ENCODE measurements at places on chromosomes 2 and 18.

GRCh38 chr2:184444217-184444616, 154.1 kb upstream of the ZNF804A start:
- DNase-seq, result no peak

DNA sequence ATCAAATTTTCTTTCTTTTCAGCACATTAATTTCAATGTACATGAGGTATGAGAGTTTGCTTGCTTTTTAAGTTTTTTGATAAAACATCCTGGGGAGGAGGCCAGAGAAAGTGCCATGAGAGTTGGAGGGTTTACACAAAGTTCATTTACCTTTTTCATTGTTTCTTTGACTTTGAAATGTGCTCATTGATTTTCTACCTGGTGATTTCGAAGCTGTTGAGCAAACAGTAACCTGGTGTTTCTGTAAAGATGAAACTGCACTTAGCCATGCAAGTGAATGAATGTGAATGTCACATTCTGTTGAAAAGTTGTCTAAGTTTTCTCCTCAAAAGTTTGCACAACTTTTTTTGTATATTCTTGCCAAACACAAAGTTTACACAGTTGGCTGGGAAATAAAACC, 797.0 kb downstream of the METTL4 start:
- DNase-seq, result no peak

DNA sequence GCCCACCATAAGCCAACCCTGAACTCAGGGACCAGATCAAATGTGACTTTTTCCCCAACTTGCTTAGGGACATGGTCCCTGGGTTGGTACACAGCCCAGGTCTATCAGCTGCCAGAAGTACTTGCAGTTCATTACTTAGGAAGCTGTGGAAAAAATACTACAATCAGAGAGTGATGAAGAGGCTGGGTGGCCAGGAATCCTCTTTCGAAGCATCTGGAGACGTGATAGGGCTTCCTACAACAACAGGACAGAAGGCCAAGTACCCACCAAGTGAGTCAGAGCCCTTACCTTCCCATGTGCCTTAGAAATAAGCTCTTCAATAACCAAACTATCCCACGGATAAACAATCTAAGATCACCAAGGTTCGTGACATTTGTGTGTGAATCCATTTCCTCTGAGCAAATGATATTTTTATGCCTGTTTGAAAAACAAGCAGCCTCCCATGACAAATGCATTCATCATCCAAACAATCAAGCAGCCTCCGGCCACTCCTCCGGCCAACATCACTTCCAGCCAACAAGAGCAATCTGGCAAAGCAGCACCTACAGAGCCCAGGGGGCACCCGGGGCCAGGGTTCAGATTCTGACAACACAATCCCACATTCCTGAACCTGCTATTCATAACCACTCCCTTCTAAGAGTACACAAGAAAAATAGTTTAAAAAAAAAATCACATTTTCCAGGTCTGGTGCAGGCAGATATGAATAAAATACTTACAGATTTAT, 26.4 kb downstream of the TBC1D8 start:
- no peak for DNase-seq

DNA sequence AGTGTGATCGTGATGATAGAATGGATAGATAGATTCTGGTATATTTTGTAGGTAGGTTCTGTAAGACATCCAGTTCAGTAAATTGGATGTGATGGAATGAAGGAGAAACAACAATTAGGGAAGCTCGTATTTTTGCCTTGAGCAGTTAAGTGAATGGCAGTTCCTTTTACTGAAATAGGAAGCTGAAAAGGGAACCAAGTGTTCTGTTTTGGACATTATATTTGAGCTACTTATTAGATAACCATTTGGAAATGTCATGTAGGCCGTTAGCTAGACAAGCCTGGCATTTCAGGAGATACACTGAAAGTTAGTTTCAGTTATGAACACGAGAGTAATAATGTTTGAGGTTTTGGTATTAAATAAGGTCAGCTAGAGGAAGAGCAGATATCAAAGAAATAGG, 41.5 kb downstream of the MARCHF7 start:
- DNase-seq, result no peak

DNA sequence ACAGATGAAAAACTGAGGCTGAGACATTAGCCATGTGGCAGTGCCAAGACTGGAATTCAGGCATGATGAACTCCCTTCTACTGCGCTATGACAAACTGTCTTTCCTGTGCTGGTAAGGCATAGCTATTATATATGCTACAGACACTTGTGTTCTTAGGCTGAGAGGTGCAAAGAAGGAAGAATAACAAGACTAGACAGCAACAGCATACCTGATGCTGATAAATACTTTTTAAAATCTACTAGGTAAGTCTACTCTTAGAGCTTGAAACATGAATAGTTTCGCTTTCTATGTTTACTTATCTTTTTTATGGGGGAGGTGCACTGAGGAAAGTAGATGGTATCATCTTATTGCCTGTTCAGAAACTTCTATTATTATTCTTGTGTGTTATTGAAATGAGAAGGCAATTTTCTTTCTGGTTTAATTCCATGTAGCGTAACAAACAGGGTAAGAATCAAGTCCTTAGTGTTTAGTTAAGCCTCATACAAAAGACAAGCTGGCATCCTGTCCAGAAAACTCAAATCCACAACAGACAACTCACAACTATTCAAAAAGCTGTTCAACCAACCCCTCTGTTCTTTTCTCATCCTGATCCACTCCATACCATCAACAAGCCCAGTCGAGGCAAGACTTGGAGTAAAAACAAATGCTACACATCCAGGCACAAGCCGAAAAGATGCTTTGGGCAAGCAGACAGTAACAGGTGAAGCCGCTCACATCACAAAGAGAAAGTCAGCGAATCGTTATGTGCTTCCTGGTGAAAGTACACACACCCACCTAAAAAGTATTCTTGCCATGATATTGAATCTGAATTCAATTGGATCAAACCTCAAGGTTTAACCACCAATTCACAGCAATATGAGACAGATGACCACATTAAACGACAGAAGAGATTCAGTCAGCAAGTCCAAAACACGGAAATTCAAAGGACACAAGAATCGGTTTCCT, 1.5 kb downstream of the TTC32 start:
- no peak for DNase-seq

GRCh38 chr18:66548747-66549146, 55.1 kb downstream of the CDH19 start:
- no peak for DNase-seq

- no peak for DNase-seq
Observed at GRCh38 chr18:63518178-63519012, 23.8 kb upstream of the SERPINB12 start.

DNA sequence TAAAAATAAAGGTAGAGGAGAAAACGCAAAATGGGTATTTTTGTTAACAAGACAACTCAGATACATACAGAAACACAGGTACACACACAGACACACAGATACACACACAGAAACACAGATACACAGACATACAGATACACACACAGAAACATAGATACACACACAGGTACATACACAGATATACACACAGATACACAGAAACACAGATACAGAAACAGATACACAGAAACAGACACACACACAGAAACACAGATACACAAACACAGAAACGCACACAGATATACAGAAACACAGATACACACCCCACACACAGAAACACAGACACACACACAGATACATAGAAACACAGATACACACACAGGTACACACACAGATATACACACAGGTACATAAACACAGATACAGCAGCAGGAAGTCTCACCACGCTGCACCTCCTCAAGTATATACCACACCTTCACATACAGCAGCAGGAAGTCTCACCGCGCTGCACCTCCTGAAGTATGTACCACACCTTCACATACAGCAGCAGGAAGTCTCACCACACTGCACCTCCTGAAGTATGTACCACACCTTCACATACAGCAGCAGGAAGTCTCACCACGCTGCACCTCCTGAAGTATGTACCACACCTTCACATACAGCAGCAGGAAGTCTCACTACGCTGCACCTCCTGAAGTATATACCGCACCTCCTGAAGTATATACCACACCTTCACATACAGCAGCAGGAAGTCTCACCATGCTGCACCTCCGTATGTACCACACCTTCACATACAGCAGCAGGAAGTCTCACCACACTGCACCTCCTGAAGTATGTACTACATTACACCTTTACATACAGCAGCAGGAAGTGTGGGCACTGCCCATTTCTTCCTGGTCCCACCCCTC, 250.5 kb downstream of the HDAC4 start:
- no peak for DNase-seq

DNA sequence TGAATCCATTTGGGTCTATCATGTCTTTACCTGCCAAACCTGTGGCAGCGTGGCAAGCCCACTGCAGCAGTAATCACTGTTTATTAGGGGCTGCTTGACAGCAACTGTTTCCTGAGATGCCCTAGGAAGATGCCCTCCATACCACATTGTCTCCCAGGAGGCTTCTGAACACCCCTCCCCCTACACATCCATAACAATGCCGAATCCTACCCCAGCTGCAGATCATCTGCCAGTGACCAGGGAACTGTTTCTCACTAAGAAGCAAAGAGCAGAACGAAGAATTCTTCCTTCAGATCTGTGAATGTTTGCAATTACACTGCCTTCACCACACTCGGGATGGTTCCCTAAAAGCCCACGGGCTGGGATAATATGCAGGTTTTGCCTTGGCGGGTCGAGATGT, 127.8 kb downstream of the VIT start:
- DNase-seq, result no peak

DNA sequence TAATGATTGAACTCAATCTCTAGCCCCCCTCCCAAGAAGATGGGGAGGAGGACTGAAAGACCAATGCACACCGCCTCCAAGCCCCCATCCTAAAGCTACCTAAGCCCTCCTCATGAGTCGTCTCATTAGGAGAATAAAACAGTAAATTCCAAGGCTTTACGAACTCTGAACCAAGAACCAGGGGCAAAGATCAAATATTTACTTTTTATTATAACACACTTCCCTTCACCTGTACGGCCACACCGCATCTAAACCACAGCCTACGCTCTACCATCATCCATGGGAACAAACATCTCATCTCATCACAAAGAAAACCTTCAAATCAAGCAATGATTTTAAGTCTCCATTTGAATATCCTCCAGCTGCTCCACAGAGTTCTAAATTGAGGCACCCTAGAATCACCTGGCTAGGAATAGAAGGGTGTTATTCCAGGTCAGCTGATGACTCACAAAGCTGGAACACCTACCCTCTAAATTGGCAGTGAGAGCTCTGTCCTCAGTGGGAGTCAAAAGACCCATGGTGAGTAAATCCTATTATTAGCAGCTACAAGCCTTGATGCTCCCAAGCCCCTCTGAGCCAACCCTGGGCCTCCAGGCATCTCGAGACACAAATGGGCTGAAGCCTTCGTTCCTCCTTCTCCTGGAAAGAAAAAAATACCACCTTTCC, 45.6 kb upstream of the BZW1 start:
- DNase-seq, result no peak

- no peak for DNase-seq
Observed at GRCh38 chr2:163205589-163206254, 367.2 kb upstream of the KCNH7 start.

DNA sequence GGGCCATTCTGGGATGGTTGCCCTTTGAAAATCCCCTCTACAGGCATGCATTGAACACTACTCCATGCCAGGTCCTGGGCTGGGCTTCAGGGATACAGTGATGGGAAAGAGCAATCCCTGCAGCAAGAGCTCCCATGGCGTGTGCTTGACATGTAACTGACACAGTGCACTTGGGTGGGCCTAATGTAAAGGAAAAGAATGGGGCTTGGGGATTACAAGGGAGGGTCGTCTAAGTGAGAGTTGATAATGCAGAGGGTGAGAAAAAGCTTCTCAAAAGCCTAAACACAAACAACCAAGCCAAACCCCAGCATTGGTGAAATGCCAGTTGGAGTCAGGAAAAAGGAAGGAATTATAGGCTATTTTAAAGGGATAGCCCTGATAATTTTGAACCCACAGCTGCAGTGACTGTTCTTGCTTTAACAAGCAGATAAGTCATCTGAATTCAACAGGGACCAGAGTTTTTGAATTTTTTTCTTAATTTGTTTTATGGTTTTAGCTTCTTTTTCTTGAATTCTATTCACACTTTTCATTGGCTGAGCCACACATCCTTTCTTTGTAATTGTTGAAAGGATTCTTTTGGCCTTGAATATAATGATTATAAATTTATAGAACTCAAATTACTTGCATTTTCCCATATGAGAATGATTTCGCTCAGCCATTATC, 308.7 kb downstream of the LPIN1 start:
- DNase-seq, result no peak

DNA sequence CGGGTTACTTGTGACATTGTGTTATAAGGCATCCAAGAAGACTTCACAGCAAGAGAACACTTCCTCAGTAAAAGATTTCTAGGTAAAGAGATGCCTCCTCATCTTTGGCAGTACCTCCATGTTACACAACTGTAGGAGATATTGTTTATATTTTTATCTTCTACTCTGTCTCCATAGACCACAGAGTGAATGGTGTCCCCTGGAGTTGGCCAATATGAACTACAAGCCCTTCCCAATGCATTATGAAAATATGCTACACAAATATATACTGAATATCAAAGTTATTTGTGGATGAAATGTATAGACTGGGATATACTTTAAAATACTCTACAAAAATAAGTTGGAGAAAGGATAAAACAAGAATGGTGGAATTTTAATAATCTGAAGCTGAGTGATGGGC, 46.7 kb downstream of the MBOAT2 start:
- no peak for DNase-seq

GRCh38 chr2:225765820-225766219, 366.3 kb downstream of the NYAP2 start:
- DNase-seq, result no peak

GRCh38 chr2:180669016-180669415, 311.4 kb upstream of the UBE2E3 start:
- DNase-seq, result no peak
